Endodermal cell (in vitro differentiated cells): ENCODE measurements at places on chromosomes 3 and 15.
A peak's percentile ranks its signal among the peaks of the same experiment; 100 is the strongest.

DNA sequence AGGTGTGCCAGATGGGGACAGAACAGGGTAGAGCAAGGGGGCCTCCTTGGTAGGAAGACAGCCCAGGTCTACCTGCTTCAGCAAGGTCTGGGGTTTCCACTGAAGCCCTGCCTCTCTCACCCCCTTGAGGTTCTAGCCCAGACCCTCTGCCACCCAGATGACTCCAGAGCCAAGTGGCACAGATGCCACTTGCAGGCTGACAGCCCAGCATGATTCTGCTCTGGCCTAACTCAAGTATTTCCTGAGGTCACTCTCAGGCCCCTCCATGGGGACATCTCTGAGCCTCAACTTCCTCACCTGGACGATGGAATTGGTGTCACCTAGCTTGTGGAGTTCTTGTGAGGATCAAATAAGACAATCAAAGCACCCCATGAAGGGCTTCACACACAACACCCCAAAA, 23.9 kb downstream of the PLXNB1 start:
- no peak for DNase-seq

- DNase-seq = peak; percentile 85
Measured at GRCh38 chr3:107523539-107524325, 970 bp downstream of the BBX start.

DNA sequence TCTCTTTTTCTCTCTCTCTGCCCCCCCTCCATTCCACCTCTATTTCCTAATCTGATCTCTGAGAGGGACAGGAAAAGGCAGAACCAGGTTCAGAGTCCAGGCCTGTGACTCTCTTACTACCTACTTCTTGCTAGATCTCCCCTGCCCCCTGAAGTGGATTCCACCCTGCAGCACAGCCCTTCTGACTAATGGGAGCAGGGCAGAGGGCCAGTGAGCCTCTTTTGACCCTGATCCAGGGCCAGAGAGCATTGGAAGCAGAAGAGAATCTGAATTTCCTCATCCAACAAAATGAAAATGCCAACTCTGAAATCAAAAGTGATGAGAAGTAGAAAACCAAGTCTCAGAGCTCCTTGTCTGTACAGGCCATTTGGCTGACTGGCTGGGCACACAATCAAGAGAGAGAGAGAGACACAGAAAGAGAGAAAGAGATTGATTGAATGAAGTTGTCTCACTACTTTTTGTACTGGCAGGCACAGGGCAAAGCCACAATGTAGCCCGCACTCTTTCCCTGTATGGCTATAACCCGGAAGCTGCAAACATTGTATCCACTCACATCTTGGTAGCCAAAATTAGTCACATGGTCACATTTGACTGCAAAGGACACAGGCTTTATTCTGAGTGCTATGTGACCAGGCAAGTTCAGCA, 31.6 kb upstream of the GLCE start:
- no peak for DNase-seq

DNA sequence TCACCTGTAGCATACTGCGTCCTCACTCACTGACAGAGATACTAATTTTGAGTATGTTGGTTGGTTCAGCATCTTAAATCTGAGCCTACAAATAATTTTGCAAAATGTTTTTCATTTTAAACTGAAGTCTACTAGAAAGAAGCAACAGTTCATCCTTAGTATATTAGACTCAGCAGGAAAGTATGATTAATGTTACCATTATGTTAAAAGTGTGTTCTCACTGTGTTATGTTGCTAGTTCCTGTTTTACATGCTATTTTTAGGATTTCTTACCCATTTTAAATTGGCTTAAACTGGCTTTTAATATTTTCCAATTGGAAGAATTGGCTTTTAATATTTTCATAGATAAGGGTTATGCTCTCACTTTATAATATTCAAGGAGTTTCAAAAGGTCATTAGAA, 25.7 kb downstream of the ACKR4 start:
- no peak for DNase-seq
